ENCODE measurements at places on chromosomes 11 and 22. TPM values are rescaled to one million over a fixed set of nuclear protein-coding genes. Genes with fewer than 3 reads are reported as not detected.

ART1 gene
- total RNA-seq = 0.46 TPM

IGSF22 gene
- total RNA-seq = not detected

APOL5 gene
- total RNA-seq = not detected

DTX4 gene
- 2.3 TPM for total RNA-seq

YPEL4 gene
- 1.9 TPM for total RNA-seq

DNA sequence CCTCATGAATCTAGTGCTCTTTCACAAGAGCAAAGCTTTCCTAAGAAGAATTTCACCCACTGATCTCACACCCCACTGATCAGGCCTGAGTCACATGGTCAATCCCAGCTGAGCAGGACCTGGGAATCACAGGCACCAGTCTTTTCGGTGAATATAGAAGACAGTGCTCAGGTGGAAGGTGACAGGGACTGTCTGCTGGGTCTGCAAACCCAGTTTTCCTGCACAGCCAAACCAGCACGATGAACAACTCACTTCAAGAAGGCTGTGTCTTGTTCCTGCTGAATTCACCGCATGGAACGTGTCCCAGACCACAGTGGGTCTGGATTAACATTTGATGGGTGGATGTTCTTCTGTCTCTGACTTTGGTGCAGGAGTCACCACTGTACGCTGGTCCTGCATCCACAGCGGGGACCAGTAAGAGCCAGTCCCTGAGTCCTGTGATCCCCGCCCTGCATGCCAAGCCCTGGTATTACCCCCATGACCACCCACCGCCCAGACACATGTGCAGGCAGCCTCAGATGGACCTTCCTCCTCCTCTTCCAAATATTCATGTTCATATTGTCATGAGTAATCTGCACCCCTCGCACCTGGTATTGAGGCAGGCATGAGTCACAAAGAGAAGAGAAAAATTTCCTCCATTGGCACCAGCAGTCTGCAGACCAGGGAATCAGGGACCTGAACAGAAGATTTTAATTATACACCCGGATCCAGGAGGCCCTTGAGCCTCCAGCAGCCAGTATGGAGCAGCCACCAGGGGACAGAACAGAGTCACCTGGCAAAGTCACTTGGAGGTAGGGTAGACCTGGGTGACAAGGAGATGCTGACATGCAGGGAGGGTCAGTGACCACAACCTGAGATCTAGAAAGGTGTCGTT, 8.6 kb upstream of the IGLL5 start:
- no peak for DNase-seq
- no peak overlapping the region for H3K4me3 ChIP-seq
- H3K36me3 ChIP-seq = no peaks in the 10 kb centered on the region
- H3K27me3 ChIP-seq = no peaks in the 10 kb centered on the region
- no peaks in the 10 kb centered on the region for H3K4me1 ChIP-seq

GRCh38 chr11:73760135-73760678, 667 bp downstream of the RAB6A start:
- no peaks in the 10 kb centered on the region for H3K36me3 ChIP-seq
- H3K27ac ChIP-seq = peak overlapping the region; percentile 96
- DNase-seq = peak; percentile 76
- peak overlapping the region; percentile 62 for H3K4me3 ChIP-seq

GRCh38 chr11:31706357-31706756, 104.8 kb downstream of the PAX6 start:
- H3K27me3 ChIP-seq = no peaks in the 10 kb centered on the region
- no peak overlapping the region for H3K27ac ChIP-seq
- no peaks in the 10 kb centered on the region for H3K4me1 ChIP-seq
- DNase-seq = no peak
- H3K36me3 ChIP-seq = no peaks in the 10 kb centered on the region

- H3K4me1 ChIP-seq = peaks cover 26% of the 10 kb centered on the region
- H3K27me3 ChIP-seq = no peaks in the 10 kb centered on the region
- H3K36me3 ChIP-seq = peaks cover 7% of the 10 kb centered on the region
Measured at GRCh38 chr11:74822170-74822569, 73.5 kb downstream of the RNF169 start.
